ENCODE measurements at places on chromosomes 1 and 21. TPM values are rescaled to one million over a fixed set of nuclear protein-coding genes. Genes with fewer than 3 reads are reported as not detected.

Gene NMNAT2
- not detected for total RNA-seq

GRCh38 chr1:205477759-205478247, 22.0 kb upstream of the BLACAT1 start:
- no peak for DNase-seq

Gene CMPK1
- 90.7 TPM for total RNA-seq

GRCh38 chr1:97573553-97573952, 347.3 kb downstream of the DPYD start:
- DNase-seq, result no peak

- DNase-seq, result no peak
These were observed 12.7 kb downstream of the SPATC1L start for GRCh38 chr21:46171585-46171984.

Gene HSD3B2
- total RNA-seq, result not detected

Gene ST6GALNAC5
- total RNA-seq, result not detected

- no peak for DNase-seq
These were observed 3.5 kb downstream of the EPHX1 start for GRCh38 chr1:225813214-225813964.
